ENCODE measurements at places on chromosomes 7 and 10. TPM values are rescaled to one million over a fixed set of nuclear protein-coding genes. Genes with fewer than 3 reads are reported as not detected.

- peak; percentile 5 for DNase-seq
- no peak overlapping the region for H3K4me3 ChIP-seq
- H3K4me1 ChIP-seq, result no peaks in the 10 kb centered on the region
- H3K36me3 ChIP-seq, result no peaks in the 10 kb centered on the region
Observed at GRCh38 chr10:60203993-60204618, 185.6 kb downstream of the ANK3 start.

Gene ERVW-1
- not detected for total RNA-seq

GRCh38 chr10:110356628-110357245 lies 52.0 kb upstream of the SMNDC1 start:
- no peak for DNase-seq
- no peak overlapping the region for H3K27ac ChIP-seq
- peaks cover 14% of the 10 kb centered on the region for H3K4me1 ChIP-seq
- H3K36me3 ChIP-seq, result no peaks in the 10 kb centered on the region

Gene C10orf143
- total RNA-seq, result 0.84 TPM

- no peak for DNase-seq
- no peak overlapping the region for H3K27ac ChIP-seq
- H3K4me1 ChIP-seq, result no peaks in the 10 kb centered on the region
- H3K36me3 ChIP-seq, result no peaks in the 10 kb centered on the region
Observed at GRCh38 chr7:150748376-150748775, 11.2 kb downstream of the GIMAP5 start.

DNA sequence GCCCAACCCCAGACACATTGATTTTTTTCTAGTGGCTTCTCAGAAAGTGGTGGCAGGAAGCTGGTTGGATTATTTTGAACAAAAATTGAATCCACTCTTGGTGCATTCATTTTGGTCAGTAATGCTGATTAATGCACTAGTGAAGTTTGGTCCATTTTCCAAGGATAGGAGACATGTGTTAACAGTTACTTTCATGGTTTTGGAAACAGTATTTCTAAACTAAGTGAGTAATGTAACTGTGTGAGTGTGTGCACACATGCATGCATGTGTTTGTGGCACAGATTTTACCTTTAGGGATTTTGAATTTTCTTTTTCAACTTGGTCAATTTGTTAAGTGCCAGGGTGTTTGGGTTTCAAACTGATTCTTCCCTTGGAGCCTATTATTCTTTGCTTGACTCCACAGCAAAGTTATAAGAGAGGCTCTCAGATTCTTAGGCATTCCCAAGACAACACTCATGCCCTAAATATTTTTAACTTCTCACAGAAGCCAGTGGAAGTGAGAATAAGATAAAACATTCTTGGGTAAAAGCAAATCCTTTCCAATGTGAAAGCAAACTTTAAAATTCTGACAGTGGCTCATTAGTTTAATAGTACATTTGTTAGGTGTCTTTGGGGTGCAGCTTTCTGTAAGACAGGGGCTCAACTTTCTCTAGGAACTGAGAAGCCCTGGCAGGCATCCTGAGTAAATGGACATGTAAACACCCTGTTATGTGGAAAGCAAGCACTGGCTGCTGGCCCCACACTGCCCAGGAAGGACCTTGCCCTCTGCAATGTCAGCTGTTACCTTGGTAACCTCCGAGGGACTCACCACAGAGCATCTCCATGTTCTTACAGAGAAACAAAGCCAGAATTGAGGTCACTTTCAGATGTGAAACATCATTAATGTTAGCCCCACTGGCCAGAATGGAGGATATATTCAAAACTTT lies 68.4 kb downstream of the ASAH2B start:
- no peaks in the 10 kb centered on the region for H3K27me3 ChIP-seq
- no peak overlapping the region for H3K4me3 ChIP-seq
- peaks cover 24% of the 10 kb centered on the region for H3K4me1 ChIP-seq
- DNase-seq, result peak; percentile 88
- H3K27ac ChIP-seq, result peak overlapping the region; percentile 71
- peaks cover 41% of the 10 kb centered on the region for H3K36me3 ChIP-seq

DNA sequence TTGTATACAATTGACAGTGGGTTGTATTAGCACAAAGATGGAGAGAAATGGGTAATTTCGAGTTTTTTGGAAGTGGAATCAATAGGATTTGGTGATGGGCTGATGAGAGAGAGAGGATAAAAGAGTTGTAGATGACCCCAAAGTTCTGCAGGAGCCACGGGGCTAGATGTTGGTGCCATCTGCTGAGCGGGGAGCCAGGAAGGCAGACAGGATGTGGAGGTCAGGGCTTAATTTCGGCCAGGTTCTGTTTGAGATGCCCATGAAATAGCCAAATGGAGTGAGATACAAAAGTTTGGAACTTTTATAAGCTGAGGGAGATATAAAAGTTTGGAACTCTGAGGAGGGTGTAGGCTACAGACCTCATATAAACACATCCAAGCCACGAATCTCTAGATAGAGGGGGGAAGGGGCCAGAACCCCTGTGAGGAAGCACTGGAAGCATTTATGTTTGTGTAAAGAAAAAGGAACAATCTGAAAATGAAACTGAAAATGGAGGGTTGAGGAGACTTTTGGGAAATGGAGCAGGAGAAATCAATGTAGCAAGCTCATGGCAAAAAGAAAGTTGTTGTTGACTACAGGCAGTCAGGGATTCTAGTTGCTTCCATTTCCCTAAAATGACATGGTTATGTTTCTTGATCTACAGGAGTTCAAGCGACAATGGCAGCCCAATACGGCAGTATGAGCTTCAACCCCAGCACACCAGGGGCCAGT lies 2.2 kb downstream of the GIMAP4 start:
- H3K4me1 ChIP-seq, result no peaks in the 10 kb centered on the region
- H3K27me3 ChIP-seq, result no peaks in the 10 kb centered on the region
- H3K36me3 ChIP-seq, result no peaks in the 10 kb centered on the region
- DNase-seq, result no peak
- no peak overlapping the region for H3K4me3 ChIP-seq
- no peak overlapping the region for H3K27ac ChIP-seq

DNA sequence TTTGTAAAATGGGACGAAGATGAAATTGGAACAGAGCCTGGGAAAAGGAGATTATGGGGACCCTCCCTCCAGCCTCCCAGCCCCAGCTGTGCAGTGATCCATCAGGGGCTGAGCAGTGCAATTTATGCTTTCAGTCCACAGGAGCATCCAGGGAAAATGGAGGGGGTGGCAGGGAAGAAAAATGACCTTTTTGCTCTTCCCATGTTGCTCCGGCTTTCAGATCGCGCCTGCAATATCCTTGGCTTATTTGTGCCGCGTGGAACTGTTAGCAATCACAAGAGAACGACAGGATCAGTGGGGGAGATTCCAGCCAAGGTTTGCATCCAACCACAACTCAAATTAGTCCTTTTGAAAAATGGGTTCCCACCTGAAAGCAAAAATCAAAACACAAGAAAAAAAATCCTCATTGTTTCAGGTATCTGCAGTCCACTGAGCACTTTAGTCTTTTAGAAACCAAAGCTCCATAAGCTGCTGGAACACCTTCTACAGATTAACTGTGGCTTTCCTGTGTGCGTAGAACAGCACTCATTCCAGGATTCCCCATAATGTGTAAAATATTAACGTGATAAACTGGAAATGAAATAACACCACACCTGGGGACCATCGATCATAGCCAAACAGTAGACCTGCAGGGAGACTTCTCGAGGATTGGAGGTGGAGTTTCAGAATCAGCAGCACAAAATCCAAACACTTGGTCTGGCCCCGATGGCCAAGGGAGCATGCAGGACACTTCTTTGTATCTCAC lies 30.7 kb upstream of the SFMBT2 start:
- H3K4me3 ChIP-seq, result no peak overlapping the region
- H3K4me1 ChIP-seq, result no peaks in the 10 kb centered on the region
- no peak overlapping the region for H3K27ac ChIP-seq
